Effector CD4-positive, alpha-beta T cell (primary cell): ENCODE measurements at places on chromosomes 11 and 22.

- no peak for DNase-seq
These were observed 60.0 kb upstream of the MYEOV start for GRCh38 chr11:69233744-69234570.

- DNase-seq, result no peak
These were observed 332.1 kb downstream of the CTTN start for GRCh38 chr11:70730411-70730810.

GRCh38 chr11:59556115-59556916 lies 45.0 kb downstream of the OR4D9 start:
- no peak for DNase-seq

- DNase-seq, result no peak
These were observed 12.8 kb upstream of the IFTAP start for GRCh38 chr11:36581536-36581935.

- no peak for DNase-seq
These were observed 255.2 kb downstream of the BUD13 start for GRCh38 chr11:116517584-116517983.

DNA sequence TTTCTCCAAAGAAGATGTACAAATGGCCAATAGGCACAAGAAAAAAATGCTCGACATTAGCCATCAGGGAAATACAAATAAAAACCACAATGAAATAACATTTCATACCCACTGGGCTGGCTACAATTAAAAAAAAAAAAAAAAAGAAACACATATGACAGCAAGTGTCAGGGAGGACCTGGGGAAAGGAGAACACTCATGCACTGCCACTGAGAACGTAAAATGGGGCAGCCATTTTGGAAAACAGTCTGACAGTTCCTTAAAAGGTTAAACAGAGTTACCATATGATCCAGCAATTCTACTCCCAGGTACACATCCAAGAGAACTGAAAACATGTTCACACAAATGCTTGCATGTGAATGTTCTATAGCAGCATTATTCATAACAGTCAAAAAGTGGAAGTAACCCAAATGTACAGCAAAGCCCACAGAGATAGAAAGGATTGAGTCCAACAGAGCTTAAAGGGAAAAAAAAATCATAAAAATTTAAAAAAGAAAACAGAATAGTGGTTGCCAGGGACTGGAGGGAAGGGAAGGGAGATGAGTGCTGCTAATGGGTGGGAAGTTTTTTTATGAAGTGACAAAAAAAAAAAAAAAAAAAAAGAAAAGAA lies 48.4 kb upstream of the CYP2D6 start:
- no peak for DNase-seq

- DNase-seq, result no peak
These were observed 711.7 kb downstream of the BRD1 start for GRCh38 chr22:49116021-49116420.

GRCh38 chr11:23111527-23111926 lies 251.3 kb upstream of the CCDC179 start:
- DNase-seq, result no peak

GRCh38 chr11:11296434-11296833 lies 56.6 kb downstream of the CSNK2A3 start:
- no peak for DNase-seq

DNA sequence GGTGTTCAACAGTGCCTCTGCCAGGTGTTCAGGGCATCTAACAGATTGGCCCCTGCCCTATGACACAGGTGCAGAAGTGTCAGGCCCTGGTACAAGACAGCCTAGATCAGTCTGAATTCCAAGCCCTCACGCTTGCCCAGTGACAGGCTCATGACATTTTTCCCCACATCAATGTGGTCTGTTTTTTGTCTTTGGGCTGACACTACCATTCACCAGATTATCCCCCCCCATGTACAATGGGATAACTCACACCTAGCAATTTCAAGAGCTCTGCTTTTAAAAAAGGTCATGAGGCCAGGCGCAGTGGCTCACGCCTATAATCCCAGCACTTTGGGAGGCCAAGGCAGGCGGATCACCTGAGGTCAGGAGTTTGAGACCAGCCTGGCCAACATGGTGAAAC lies 155.5 kb upstream of the PITPNB start:
- no peak for DNase-seq

GRCh38 chr22:22178992-22179391 lies 65.6 kb upstream of the VPREB1 start:
- DNase-seq, result no peak

- DNase-seq, result no peak
These were observed 6.9 kb upstream of the VPS37C start for GRCh38 chr11:61168042-61168688.

DNA sequence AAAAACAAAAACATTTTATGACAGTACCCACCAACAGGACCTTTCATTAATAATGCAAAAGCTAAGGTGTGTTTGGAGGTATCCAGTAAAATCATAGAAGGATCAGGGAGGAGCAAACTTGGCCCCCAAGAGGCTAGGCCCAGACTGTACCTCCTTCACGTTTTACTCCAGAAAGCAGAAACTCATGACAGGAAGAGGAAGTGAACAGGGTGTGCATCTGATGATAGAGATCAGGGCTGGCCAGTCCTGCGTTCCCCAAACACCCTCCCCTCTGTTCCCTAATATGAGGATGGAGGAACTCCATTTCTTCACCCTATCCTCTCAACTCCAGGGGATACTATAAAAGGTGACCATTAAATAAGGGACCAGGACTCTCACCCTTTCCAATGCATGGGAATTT lies 10.2 kb upstream of the MS4A12 start:
- no peak for DNase-seq

- DNase-seq, result no peak
These were observed 32.2 kb downstream of the CYTH4 start for GRCh38 chr22:37314315-37315074.

DNA sequence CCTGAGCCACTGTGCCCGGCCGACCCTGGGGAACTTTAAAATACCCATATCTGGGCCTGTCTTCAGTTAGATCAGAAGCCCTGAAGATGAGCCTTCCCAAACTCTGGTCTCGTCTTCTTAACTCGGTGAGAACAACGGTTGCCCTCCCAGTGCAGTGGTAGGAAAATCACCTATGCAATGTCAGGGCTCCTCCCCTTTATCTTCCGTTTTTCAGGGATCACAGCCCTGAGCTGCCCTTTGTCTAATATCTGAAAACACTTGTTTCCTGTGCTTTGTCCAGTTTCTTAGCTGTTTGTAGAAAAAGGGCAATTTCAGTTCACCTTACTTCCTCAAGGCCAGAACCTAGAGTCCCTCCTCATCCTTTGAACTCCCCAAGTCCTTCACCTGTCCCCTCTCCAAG lies 9.4 kb downstream of the DRAP1 start:
- no peak for DNase-seq

GRCh38 chr11:65850217-65851082 lies 7.5 kb downstream of the CFL1 start:
- DNase-seq, result no peak

DNA sequence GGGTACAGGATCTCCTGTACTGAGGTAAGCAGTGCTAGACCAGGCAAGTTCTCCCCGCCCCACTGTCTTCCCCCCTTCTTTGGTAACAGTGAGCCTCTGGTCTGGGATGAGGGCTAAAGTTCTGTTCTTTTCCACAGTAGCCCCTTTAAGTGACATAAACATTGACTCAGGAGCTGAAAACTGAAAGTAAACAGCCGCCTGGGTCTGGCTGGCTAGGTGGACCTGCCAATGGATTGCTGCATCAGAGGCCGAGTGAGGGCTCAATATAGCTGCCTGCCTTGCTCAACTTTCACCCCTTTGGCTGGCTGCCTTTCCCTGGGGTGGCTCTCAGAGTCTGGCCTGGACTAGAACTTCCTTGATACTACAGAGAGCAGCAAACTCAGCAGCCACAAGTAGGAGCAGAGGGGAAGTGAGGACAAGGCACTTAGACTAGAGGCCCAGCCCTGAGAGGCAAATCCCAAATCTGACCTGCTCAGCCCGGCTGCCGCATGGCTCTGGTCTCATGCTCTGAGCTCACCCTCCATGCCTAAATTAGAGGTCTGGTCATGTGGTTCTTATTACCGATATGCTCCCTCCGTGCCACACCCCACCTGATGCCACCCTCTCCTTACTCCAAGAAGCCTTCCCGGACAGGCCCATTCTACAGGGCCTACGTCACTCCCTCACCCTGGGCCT lies 9.6 kb upstream of the UCP3 start:
- no peak for DNase-seq

- DNase-seq, result no peak
These were observed 49.4 kb upstream of the ADA2 start for GRCh38 chr22:17268501-17269223.

GRCh38 chr22:42145175-42145574 lies 14.6 kb upstream of the CYP2D6 start:
- DNase-seq, result no peak

- DNase-seq, result no peak
These were observed 37.4 kb downstream of the CALCA start for GRCh38 chr11:14934641-14935351.

GRCh38 chr11:47917599-47918369 lies 62.6 kb upstream of the PTPRJ start:
- DNase-seq, result no peak

DNA sequence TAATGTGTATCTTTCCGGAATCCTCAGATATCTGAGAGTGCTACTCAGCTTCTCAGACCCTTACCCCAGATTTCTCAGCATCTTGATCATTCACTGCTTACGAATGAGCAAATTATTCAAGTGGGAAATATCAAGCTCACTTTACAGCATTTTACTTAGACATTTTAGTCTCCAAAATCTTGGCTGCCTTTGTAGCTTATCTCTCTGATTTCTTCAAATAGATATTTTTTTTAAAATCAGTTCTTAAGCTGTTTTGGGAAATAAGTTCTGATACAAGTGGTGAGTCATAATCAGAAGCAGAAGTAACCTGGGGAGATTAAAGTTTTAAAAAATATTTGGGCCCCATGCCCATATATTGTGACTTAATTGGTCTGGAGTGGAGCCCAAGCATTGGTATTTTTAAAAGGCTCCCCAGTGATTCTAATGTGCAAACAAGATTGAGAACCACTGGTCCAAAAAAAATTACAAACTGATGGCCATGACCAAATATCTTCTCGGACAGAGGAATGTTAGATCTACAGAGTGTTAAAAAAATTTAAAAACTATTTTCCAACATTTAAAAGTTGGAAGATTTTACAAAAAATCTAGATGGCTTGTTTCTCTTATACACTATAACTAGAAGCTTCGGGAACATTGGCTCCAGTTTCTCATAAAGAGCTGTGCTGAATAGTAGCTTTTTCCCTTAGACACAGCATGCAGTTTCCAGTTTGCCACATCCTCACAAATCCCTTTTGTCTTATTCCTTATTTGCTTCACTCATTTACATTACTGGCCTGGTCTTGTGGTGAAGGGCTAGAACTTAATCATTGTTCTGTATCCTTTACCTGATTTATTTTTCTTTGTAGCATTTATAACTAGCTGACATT lies 87.8 kb upstream of the BMAL1 start:
- no peak for DNase-seq

- DNase-seq, result no peak
These were observed 8.1 kb downstream of the SLC17A6 start for GRCh38 chr11:22346282-22346681.

GRCh38 chr22:35792506-35792905 lies 74.8 kb downstream of the APOL5 start:
- no peak for DNase-seq

- DNase-seq, result no peak
These were observed 19.2 kb downstream of the ASCL2 start for GRCh38 chr11:2251138-2251537.

DNA sequence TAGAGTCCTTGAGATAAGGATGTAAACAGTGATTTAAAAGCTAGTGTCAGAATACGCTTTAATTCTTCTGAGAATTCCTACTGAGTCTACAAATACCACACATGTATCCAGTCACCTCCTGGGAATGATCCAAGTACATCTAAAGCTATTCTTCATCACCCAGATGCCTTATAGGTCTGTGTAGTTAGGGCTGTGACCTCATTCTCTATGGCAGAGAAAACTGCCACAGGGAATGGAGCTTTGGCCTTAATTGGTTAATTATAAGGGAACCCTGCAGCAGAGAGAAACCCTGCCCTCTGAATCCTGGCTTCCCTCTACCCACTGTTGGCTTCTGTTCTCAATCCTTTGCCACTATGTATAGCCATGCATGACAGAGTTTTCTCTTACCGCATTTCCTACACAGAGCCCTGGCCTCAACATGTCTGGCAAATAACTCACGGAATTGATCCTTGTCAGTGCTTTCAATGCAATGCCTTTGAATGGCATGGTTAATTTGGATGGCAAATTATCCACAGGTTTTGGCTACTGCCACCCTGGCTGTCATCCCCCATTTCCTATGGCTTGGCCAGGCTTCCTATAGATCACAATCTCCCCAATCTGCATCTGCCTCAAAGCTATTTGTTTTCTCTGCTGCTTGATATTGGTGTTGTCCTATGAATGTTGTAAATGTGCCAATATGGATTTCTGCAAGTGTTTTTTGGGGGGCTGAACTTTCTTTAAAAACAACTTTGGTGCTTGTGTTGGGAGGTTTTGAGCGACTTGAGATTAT lies 2.9 kb downstream of the DIXDC1 start:
- DNase-seq, result no peak

GRCh38 chr11:66051766-66052663 lies at the start of gene SF3B2:
TSS of gene SF3B2 (plus strand) at chr11:66052364. CDS start at chr11:66052385, 21 bp downstream.
- DNase-seq, result peak; percentile 94

DNA sequence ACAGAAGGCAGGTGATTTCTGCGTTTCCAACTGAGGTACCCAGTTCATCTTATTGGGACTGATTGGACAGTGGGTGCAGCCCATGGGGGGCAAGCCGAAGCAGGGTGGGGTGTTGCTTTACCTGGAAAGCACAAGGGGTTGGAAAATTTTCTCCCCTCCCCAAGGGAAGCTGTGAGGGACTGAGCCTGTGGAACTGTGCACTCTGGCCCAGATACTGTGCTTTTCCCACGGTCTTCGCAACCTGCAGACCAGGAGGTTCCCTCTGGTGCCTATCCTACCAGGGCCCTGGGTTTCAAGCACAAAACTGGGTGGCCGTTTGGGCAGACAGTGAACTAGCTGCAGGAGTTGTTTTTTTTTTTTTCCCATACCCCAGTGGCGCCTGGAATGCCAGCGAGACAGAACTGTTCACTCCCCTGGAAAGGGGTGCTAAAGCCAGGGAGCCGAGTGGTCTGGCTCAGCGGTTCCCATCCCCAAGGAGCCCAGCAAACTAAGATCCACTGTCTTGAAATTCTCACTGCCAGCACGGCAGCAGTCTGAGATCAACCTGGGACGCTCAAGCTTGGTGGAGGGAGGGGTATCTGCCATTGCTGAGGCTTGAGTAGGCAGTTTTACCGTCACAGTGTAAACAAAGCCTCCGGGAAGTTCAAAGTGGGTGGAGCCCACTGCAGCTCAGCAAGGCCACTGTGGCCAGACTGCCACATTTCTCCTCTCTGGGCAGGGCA lies 97.2 kb downstream of the JRKL start:
- DNase-seq, result no peak

DNA sequence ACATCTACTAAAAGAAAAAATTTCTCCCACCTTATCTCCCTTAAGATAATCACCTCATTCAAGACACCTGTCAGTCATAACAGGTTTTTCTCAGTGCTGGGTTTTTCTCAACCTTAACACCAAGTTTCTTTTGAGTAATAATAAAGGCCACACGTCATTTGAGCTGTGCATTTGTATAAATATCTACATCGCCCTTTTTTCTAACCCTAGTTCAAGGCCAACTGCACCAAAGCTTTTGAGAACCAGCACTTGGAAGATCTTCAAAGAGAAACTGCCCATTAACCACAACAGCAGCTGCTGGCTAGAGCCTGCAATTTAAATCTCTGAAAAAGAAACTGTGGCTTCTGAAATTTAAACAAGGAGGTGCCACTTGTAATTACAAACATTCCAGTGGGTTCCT lies 6.9 kb downstream of the CADM1 start:
- no peak for DNase-seq
